Left renal cortex interstitium (tissue), 4 donors: ENCODE measurements at places on chromosomes 3 and 15.

- DNase-seq: no peak
These were observed 68.7 kb downstream of the SLTM start for GRCh38 chr15:58864602-58865424.

GRCh38 chr3:100443690-100444089 lies 42.4 kb downstream of the LNP1 start:
- DNase-seq: no peak

DNA sequence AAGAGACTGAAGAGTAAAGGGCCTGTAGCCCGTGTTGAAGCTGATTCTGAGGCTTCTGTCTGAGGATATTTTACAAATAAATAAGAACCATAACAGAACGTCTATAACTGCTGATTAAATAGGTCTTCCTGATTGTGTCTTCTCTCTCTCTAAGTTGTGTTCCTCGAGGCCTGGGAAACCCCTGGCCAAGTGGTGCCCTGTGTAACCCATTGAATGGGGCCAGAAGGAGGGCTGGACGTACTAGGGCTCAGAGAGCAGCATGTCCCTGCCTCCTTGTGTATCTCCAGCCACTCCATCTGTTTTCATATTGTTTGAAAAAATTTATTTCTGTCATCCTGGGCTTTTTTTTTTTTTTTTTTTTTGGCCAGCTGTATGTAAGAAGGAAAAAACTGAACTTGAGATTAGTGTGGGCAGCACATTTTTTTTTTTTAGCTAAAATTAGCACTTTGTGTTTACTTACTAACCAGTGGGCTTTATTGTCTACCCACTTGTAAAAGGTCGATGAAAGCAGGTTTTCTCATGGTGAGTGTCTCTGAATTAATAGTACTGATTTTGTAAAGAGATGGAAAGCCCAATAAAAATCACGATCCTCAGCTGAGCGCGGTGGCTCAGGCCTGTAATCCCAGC lies 10.7 kb downstream of the DHX30 start:
- DNase-seq: no peak

DNA sequence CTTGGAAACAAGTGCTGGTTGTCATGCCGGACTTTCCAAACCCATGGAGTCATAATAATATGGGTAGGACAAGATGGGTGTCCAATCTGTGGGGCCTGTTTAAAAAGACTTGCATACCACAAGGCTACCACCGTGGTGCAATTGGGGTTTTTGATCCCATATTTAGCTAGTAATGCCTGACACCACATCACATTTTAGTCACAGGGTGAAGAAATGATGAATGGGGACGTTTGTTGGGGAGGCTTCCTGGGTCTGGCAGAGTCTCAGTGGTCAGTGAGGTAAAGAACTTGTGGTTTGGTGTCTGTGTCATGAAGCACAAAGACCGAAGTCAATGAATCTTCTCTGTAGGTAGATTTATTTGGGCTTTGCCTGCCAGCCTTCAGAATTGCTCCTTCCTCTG lies 31.0 kb downstream of the P3H2 start:
- no peak for DNase-seq

DNA sequence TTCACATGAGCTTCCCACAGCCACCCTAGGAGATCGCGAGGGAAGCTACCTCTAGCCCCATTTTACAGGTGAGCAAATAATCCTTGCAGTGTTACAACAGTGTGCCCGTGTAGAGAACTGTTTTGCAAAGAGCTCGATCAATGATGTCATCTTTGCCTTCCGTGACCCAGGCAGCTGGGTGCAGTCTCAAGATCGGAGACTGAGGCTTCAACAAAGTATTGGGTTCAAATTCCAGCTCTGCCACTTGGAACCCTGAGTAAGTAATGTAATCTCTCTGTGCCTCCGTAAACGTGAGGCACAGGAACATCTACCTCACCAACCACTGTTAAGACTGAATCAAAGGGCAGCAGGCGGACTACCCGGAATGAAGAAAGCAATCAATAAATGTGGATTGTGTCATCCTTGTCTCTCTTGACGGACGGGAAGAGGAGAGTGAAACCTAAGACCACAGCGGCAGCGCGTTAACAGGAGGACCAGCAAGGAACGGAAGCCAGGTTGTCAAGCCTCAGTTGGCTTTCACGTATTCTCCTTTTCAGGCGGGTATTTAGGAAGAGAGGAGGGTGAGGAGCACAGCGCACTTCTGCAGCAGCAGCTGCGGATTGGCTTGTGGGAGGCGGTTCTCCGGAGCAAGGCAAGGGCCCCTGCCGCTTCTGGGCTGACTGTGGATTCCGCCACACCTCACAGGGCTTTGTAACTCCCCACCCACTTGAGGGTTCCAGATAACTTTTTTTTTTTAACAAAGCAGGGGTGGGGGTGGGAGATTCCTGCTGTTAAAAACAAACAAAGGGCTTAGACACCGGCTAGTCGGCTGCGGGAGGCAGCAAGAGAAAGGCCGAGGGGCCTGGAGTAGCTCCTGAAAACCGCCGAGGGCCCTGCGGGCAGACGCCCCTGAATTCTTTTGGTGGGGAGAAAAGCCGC lies 1.5 kb upstream of the SMAD3 start:
- DNase-seq: no peak

- no peak for DNase-seq
These were observed 46.0 kb downstream of the UBE3A start for GRCh38 chr15:25392806-25393205.

GRCh38 chr3:184085389-184085852 lies 11.4 kb upstream of the HTR3E start:
- no peak for DNase-seq

DNA sequence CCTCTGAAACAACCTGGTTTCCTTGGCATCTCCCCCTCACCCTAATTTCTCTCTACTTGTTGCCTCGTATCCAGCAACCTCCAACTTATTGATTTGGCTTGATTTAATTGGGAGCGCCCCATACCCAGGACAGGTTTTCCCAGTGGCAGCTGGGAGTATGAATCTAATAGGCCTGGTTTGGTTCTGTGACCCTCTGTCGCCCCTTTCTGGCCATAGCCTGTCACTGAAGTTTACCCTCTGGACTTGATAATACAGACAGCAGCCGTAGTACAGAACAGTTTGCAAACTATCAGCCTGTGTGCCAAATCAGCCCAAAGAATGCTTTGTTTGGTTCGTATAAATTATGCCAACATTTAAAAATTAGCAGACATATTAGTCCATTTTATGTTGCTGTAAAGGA lies 525.1 kb upstream of the GOLIM4 start:
- no peak for DNase-seq

DNA sequence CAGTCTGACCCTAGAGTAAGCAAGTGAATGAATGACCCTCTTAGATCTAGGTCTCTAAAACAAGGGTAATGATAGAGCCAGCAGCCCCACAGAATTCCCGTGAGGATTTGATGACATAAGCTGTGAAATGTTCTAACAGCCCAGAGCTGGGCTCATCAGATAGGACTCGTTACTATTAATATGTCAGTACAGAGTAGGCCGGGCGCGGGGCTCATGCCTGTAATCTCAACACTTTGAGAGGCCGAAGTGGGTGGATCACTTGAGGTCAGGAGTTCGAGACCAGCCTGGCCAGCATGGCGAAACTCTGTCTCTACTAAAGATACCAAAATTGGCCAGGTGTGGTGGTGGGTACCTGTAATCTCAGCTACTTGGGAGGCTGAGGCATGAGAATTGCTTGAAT lies 190.3 kb downstream of the FEZF2 start:
- DNase-seq: no peak

GRCh38 chr15:50880206-50880605 lies 28.3 kb upstream of the AP4E1 start:
- no peak for DNase-seq

DNA sequence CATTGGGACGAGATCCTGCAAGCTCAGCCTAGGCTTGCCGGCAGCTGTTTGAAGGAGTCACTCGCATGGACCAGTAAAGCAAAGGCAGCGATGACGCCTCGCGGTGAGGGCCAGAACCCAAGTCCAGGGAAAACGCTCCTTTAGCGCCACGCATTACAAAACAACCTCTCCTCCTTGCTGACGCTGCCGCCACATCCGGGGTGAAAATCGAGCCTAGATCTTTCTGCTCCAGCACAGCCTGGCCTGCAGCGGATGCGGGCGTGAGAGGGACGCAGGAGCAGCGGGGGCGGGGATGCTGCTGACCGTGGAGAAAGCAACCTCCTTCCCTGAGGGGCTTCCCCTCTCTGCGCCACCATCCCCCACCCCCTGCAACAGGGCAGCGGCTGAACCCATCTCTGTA lies 46.7 kb downstream of the CASR start:
- DNase-seq: no peak

- no peak for DNase-seq
These were observed 106.8 kb upstream of the BOC start for GRCh38 chr3:113104357-113105092.

- no peak for DNase-seq
These were observed 1.8 kb downstream of the SPTSSB start for GRCh38 chr3:161369531-161369930.

GRCh38 chr3:127822041-127822681 lies at the start of gene MGLL:
TSS of gene MGLL (minus strand) at chr3:127822515. CDS start at chr3:127822318, 197 bp downstream.
- no peak for DNase-seq

GRCh38 chr15:53072077-53072476 lies 281.9 kb upstream of the ONECUT1 start:
- DNase-seq: peak; percentile 44

- no peak for DNase-seq
These were observed 44.3 kb upstream of the TM4SF4 start for GRCh38 chr3:149430216-149430615.

GRCh38 chr3:62970648-62971047 lies 95.4 kb upstream of the CADPS start:
- no peak for DNase-seq

- DNase-seq: no peak
These were observed 62.9 kb upstream of the ULK4 start for GRCh38 chr3:42024591-42025351.

GRCh38 chr15:65081758-65082157 lies 5.2 kb downstream of the KBTBD13 start:
- no peak for DNase-seq

DNA sequence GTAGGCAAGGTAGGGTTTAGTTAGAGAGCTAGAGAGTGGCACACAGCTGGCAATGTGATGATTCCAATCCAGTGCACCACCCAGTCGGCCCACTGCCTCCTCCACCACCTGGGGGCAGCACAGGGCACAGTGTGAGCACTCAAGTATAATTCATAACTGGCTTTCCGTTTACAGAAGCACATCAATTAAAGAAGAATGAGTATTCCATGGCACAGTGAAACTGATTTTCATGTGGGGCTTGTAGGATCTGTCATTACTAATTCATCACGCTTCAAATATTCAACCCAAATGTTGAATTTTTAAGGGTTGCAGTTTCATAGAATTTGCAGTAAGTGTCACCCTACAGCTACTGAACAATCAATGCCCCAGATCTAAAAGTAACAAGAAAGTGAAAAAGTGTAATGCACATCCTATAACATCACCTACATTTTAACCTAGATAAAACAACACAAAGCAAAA lies 149.9 kb downstream of the IGSF11 start:
- DNase-seq: peak; percentile 4

GRCh38 chr15:56693761-56694160 lies 39.5 kb downstream of the ZNF280D start:
- DNase-seq: no peak

GRCh38 chr3:196354132-196354531 lies 15.9 kb upstream of the TM4SF19 start:
- no peak for DNase-seq

DNA sequence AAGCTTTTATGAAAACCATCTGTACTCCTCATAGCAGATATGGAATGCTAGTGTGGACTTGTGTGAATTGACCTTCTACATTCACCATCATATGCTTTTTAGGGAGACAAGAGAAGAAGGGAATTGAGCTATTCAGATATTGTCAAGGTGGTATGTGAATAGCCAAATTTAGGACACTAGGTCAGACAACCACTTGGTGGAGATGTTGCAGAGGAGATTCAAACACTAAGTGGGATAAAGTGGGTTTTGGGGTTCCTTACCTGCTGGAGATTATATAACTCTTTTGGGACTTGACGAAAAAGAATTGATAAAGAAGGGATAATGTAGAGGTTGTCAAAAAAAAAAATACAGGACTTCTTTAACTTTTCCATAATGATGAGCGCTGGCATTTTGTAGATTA lies 231.8 kb upstream of the THRB start:
- no peak for DNase-seq

GRCh38 chr3:129485721-129486663 lies 42.4 kb upstream of the RHO start:
- DNase-seq: no peak

- DNase-seq: no peak
These were observed 32.4 kb downstream of the MRPL3 start for GRCh38 chr3:131470377-131470776.

DNA sequence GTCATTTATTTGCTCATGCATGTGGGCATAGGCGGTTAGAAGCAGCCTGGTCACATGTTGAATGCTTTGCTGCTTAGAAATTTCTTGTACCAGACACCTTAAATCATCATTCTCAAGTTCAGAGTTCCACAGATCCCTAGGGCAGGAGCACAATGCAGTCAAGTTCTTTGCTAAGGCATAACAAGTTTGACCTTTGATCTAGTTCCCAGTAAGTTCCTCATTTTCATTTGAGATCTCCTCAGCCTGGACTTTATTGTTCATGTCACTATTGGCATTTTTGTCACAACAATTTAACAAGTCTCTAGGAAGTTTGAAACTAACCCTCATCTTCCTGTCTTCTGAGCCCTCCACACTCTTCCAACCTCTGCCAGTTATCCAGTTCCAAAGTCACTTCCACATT lies 22.8 kb downstream of the HGD start:
- DNase-seq: no peak

GRCh38 chr3:147471741-147472140 lies 62.6 kb downstream of the ZIC1 start:
- no peak for DNase-seq

DNA sequence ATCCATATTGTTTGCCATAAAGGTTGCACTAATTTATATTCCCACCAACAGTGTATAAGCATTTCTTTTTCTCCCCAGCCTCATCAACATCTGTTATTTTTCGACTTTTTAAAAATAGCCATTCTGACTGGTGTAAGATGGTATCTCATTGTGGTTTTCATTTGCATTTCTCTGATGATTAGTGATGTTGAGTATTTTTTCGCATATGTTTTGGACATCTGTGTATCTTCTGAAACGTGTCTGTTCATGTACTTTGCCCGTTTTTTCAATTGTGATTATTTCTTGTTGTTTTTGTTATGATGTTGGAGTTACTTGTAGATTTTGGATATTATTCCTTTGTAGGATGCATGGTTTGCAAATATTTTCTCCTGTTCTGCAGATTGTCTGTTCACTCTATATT lies 46.5 kb downstream of the TP63 start:
- no peak for DNase-seq

- no peak for DNase-seq
These were observed 1.1 kb downstream of the PLXND1 start for GRCh38 chr3:129605203-129605921.

DNA sequence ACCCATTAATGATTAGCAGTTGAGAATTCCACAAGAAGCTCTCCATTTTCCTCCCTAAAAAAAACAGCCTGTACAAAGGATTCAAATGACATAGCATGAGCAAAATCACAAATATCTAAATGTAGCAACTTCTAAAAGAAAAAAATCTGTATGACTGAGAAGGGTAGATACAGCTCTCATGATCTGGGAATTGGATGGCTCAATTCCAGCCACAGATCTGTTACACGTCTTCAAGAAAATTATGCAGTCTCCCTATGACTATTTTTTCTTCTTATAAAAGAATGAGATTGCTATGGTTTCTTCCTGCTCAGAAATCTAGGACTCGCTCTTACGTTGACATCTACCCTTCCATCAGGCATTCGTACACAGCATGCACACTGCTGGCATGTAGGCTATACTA lies 71.5 kb downstream of the PLCH1 start:
- no peak for DNase-seq

- no peak for DNase-seq
These were observed 548.2 kb downstream of the FHIT start for GRCh38 chr3:60703008-60703407.
